ENCODE measurements at places on chromosomes 6 and 20.

- no peak for DNase-seq
Observed at GRCh38 chr20:11777387-11778205, 140.1 kb upstream of the BTBD3 start.

- DNase-seq, result no peak
Observed at GRCh38 chr6:2868637-2869036, 27.0 kb upstream of the SERPINB1 start.

- DNase-seq, result peak; percentile 21
Observed at GRCh38 chr20:32474967-32475811, 109.9 kb downstream of the NOL4L start.

DNA sequence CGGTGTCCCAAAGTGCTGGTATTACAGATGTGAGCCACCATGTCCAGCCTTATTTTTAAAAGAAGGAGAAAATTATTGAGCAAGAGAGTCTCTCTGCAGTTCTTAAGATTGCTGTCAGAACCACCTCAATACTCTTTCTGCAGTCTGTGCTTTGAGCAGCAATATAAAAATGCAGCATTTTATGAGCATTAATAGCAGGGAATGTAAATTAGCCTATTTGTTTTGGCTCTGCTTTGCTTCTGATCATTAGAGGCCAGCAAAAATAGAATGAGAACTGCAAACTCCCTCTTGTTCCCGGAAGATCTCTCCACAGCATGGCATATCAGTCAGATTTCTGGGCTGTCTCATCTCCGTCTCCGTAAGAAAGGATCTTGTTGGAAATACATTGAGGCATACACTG is 35.8 kb downstream of the C6orf15 start:
- DNase-seq, result no peak

GRCh38 chr20:38864662-38865061 is 59.2 kb downstream of the PPP1R16B start:
- DNase-seq, result no peak

DNA sequence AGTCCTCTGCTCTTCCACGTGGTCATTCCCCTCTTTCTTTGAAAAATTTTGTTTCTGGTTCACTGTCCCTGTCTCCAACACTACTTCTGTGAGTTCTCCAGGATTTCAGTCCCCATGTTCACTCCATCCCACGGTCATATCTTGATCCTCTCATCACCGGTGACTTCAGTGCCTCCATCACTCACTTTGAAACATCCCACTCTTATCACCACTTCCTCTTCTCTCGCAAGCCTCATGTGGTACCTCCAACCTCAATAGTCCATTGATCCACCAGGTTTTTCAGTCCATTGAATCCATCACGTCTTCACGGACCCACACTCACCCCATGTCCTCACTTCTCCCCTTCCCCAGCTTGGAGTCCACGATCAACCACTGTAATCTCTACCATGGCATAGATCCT is 64.8 kb downstream of the CARMIL1 start:
- no peak for DNase-seq

DNA sequence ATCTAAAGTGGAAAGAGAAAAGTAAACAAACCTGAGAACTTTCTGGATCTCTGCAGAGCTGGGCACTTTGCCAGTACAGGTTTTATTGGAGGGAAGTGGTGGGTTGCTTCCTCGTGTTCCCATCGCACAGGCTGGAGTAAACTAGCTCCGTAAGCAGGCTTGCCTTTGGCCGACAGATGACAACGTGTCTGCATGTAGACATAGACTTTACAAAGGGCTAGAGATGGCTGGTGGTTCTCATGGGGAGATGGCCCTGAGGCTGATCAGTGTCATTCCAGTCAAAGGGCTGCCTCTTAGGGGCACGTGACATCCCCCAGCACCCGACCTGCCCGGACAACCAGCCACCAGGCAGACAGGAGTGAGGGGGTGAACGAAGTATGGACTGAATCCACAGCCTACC is 98.8 kb downstream of the YTHDF1 start:
- DNase-seq, result no peak

DNA sequence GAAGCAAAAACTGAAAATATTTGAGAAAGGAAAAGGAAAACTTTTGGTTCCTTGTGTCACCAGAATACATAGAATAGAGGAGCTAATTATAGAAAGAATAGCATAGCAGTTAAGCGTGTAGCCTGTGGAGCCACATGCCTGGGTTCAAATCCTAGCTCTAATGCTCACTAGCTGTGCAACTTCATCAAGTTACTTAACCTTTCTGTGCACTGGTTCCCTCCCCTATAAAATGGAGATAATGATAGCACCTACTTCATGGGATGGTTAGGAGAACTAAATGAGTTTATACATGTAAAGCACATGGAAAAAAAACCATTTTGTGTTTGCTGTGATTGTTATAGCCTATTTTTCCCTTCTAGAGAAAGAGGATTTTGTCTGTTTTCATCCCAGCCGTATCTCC is 24.5 kb upstream of the RNGTT start:
- DNase-seq, result no peak

- no peak for DNase-seq
Observed at GRCh38 chr6:88677356-88677755, 286.1 kb downstream of the RNGTT start.

- DNase-seq, result no peak
Observed at GRCh38 chr6:11798096-11798495, 19.5 kb upstream of the ADTRP start.

DNA sequence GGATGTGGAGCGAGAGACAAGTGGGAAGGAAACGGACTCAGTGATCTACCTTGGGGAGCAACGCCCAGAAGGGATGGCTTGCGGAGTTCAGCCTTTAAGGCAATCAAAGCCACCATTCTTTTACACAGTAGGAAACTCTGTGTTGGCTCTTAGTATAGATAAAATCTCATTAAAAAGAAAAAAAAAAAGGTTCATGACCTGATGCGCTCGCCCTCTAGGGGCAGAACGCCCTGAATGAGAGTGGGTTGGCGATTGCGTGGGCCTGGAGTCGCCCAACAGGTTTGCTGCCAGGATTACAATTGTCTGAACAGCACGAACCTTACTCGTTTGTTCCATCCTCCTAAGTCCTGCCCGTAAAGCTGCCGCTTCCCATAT is 1.2 kb downstream of the TPD52L1 start:
- DNase-seq, result no peak

DNA sequence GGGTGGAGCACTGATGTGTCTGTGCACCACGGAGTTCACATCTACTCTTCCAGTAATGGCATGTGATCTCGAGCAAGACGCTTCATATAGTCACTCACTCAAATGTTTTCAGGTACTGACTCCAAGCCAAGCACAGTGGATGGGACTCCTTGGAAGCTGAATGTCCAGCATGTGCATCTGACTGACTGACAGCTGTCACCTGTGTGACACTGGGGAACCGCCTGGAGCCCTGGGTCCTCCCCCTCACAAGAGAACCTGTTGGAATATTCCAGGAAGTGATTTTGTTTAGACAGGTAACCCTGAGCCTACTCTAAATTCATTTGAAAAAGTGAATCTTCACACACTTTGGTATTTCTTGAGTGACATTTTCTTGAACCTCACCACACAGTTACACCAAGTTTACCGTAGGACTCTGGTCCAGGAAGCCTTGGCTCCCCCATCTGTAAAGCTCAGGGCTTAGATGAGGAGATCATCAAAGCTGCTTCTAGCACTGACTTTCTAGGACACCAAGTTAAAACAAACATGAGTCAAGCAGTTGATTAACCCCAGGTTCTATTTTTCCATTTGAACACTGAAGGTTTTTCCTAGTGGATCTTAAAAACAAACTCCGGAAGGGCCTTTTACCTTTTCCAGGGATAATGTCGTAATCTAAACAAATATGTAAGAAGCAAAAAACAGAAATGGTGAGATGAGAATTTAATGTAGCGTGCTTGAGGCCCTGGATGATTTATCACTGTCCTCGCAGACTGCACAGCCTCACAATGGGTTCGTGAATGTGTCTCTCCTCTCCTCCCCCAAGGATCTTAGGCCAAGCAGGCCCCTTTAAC is 50.1 kb downstream of the EDN3 start:
- no peak for DNase-seq

GRCh38 chr6:132425176-132425575 is 23.9 kb upstream of the MOXD1 start:
- DNase-seq, result no peak

GRCh38 chr6:53894091-53894490 is 99.3 kb downstream of the LRRC1 start:
- no peak for DNase-seq

DNA sequence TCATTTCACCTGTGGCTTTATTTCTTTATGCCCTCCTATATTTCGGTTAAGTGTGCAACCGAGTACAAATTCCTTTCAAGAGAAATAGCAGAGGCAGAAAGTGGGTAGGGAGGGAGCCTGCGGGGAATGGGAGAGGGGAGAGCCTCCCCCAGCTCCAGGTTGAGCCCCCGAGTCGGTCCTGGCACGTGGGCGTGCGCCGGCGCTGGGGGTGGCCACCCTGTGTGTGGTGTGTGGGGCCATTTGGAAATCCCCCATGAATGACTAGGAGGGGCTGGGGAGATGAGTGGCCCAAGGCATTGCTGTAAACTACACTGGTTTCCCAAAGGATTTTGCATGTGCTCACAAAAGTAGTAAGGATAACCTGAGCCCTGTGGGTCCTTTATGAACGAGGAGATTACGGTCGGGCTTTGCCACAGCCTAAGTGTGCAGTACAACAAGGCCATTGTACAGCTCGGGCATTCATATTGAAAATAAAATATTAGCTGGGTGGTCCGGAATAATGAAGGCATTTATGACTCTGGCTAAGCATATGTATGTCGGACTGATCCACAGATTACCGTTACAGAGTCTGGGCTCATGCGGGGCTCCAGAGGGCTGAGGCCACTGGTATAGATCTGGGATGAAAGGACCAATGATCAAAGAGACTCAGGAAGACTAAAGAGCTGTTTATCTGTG is 84.5 kb upstream of the RALGAPA2 start:
- DNase-seq, result no peak

- no peak for DNase-seq
Observed at GRCh38 chr6:2731281-2731909, 19.3 kb downstream of the MYLK4 start.

GRCh38 chr6:7132398-7133035 is 24.8 kb downstream of the RREB1 start:
- DNase-seq, result no peak

GRCh38 chr6:22059126-22059525 is 237.7 kb downstream of the PRL start:
- DNase-seq, result no peak

- DNase-seq, result no peak
Observed at GRCh38 chr20:34834459-34834893, 9.0 kb upstream of the NCOA6 start.

GRCh38 chr20:64137598-64138031 is 26.6 kb upstream of the MYT1 start:
- no peak for DNase-seq

DNA sequence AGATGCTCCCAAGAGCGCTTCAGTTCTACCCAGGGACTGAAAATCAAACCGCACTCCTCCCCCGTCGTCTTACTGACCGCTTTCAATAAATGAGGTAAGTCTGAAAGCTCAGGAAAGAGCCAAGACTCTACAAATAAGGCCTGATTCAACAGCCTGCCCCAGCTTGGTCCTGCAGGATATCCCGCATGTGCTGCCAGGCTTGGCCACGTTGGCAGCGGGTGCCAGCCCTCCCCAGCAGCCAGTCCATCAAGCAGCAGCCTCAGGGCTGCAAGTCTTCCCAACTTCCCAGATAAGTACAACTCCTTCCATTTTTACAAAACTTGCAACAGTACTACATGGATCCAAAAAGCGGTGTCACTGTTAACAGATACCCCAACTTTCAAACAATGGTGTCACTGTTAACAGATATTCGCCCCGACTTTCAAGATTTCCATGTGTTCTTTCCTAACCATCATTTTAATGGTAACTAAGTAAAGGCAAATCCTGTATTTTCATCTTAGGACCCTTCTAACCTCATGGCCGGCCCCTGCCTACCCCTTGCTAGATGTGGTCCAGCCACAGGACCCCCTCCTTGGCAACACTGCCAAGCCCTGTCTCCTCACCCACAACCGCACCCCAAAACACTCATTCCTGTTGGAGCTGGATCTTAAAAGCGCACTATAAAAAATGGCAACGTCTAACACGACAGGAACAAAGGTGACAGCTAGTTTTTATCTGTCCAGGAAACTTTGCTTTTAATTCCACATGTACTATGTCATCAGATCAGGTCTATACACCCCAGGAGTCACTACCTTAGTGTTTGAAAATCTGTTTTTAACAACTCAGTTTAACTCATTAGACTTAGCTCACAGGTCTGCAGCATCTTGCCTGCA is 28.0 kb downstream of the DIDO1 start:
- no peak for DNase-seq

DNA sequence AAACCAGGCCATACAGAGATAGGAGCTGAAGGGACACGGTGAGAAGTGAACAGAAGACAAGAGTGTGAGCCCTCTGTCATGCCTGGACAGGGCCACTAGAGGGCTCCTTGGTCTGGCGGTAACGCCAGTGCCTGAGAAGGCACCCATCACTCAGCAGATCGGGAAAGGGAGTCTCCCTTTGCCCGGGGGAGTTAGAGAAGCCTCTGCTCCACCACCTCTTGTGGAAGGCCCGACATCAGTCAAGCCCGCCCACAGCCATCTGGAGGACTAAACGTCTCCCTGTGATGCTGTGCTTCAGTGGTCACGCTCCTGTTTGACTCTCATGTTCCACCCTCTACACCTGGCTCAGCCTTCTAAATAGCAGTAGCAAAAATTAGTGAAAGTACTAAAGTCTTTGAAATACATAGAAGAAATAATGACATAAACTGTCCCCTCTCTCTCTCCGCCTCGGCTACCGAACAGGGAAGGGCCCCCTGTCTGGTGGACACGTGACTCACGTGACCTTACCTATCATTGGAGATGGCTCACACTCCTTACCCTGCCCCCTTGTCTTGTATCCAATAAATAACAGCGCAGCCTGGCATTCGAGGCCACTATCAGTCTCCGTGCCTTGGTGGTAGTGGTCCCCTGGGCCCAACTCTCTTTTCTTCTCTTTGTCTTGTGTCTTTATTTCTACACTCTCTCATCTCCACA is 66.7 kb downstream of the RPP21 start:
- DNase-seq, result no peak

GRCh38 chr6:161010418-161010817 is 18.8 kb downstream of the MAP3K4 start:
- no peak for DNase-seq

DNA sequence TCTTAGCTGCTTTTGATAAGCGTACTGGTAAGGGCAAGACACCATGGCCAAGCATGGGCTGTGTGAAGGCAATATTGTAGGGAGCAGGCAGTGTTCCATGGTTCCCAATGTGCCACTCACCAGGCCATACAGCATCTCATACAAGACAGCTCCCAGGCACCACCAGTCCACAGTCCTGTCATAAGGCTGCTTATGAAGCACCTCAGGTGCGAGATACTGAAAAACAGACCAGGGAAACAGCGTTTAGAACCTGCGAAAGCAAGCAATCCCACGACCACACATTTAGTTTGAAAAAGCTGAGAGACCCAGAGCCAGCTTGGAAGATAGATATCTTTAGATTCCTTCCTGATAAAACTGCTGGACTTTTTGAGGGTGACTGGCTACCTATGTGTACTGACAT is 119.1 kb upstream of the SLC2A12 start:
- DNase-seq, result no peak

- DNase-seq, result no peak
Observed at GRCh38 chr20:19907326-19908056, 109.7 kb upstream of the NAA20 start.

All from thoracic aorta (tissue), 2 donors.